ENCODE measurements at places on chromosomes 5 and 9.

DNA sequence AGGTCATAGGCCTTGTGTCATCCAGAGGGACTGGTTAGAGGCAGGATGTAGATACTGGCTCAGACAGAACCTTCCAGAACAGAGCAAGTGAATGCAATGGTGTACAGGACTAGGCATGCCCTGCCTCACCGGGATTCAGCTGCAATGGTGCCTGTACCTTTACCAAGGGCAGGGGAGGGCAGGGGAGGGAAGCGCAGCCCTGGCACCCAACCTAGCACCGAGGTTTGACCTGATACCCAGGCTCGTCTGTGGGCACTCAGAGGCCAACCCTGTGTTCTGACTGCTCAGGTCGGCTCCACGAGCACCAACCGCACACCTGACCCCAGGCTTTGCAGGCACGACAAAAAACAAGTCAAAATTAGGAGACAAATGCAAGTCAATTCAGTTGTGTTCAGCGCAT is 47.3 kb upstream of the GFPT2 start:
- DNase-seq: no peak

DNA sequence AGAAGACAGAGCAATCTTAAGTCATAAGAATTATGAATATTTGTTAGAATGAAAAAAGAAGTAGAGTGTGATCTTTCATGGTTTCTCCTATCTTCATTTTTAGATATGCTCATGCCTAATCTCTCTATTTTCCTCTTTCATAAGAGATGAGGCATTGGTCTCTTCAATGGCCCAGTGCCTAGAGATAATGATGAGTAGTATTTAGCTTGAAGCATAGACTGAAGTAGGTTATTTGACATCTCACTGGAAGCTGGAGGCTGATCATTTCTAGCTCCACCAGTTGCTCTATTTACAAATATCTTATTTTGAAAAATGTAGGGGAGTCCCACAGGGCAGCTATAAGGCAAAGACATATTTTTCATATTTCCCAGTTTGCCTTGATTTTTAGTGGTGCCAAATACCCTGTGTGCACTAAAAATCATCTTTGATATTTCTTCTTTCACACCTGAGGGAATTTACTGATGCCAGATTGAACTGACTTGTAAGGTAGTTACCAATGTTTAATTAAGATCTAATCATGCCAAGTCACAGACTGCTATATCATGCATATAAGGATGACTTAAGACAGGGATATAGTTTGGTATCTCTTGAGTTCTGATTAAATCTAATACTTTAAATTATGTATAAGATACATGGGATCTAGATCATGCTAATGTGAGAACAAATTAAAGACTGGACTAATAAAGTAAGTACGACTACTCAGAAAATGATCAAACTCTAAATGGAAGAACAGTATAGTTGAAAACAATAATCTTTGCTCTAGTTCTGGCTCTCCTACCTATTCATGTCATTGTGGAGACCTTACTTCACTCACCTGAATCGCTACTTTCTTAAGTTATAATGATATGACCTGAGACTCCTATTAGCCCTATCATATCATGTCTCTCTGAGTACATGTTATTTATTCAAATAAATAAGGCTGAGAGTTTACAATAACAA is 108.2 kb upstream of the IFNE start:
- DNase-seq: no peak

GRCh38 chr9:109063760-109064159 is 50.5 kb upstream of the CTNNAL1 start:
- DNase-seq: no peak

DNA sequence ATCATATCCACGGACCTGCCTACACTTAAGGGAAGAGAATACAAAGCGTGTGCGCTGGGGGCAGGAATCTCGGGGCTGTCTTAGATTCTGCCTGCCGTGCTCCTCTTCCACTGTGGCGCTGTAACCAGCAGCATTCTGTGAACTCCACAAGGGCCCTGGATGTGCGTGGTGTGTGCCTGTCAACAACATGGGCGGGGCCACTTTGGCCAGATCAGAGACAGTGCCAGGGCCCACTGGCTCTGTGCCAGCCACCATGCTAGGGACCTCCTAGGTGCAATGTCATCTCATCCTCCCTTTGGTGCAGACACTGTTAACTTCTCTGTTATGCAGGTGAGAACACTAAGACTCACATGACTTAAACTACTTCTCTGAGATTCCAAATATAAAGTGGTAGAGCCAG is 113.7 kb downstream of the COL23A1 start:
- no peak for DNase-seq

GRCh38 chr5:135553688-135554462 is 18.1 kb upstream of the NEUROG1 start:
- DNase-seq: no peak

GRCh38 chr5:16590685-16591084 is 26.1 kb downstream of the RETREG1 start:
- DNase-seq: no peak

GRCh38 chr9:31347082-31347617 is 1037.3 kb upstream of the ACO1 start:
- no peak for DNase-seq

GRCh38 chr5:453725-454481 is 10.9 kb downstream of the EXOC3 start:
- DNase-seq: no peak

- no peak for DNase-seq
Measured at GRCh38 chr9:98171176-98171925, 21.1 kb downstream of the CORO2A start.

- no peak for DNase-seq
Measured at GRCh38 chr5:67050125-67050524, 146.5 kb downstream of the CD180 start.

- DNase-seq: no peak
Measured at GRCh38 chr5:65125591-65126541, 355.9 kb downstream of the ADAMTS6 start.

- DNase-seq: no peak
Measured at GRCh38 chr9:114668146-114668545, 10.5 kb upstream of the TEX53 start.

All from stimulated activated CD8-positive, alpha-beta memory T cell treated with anti-CD3 and anti-CD28 coated beads, Interleukin-15, amount 100 ng/mL, for 24 hours (primary cell).